Glutamatergic neuron (in vitro differentiated cells): ENCODE measurements at places on chromosomes 7 and 10. TPM values are rescaled to one million over a fixed set of nuclear protein-coding genes. Genes with fewer than 3 reads are reported as not detected.

RTKN2 gene
- 3.2 TPM for total RNA-seq

PNLIPRP1 gene
- total RNA-seq = not detected

HOXA4 gene
- total RNA-seq = not detected

ZNF282 gene
- total RNA-seq = 22.9 TPM

IFIT5 gene
- total RNA-seq = 5.1 TPM

DNA sequence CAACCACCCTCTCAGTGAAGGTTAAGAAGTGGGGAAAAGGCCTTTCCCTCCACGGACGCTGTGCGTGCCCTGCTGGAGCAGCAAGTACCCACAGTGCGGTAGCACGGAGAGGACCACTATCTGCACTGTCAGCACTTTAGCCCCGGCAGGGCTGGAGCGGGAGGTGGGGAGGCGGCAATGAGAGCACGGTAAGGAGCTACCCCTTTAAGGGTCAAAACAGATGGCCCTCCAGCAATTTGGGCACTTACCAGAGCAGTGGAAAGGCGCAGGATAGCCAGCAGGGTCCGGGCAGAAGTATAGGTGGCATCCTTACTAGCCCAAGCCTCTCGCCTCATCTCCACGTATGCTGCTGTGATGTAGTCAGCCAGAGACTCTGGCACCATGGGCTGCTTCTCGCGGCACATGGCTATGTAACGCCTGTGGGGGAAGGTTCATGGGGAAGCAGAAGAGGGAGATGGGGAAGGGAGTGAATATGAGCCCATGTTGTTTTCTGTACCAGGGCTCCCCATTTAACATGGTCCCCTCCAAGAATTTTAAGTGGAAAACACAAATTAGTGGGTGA, 5.2 kb downstream of the COPS6 start:
- DNase-seq = no peak

- DNase-seq = peak; percentile 45
Observed at GRCh38 chr10:78846760-78847159, 222.0 kb upstream of the ZMIZ1 start.

DNA sequence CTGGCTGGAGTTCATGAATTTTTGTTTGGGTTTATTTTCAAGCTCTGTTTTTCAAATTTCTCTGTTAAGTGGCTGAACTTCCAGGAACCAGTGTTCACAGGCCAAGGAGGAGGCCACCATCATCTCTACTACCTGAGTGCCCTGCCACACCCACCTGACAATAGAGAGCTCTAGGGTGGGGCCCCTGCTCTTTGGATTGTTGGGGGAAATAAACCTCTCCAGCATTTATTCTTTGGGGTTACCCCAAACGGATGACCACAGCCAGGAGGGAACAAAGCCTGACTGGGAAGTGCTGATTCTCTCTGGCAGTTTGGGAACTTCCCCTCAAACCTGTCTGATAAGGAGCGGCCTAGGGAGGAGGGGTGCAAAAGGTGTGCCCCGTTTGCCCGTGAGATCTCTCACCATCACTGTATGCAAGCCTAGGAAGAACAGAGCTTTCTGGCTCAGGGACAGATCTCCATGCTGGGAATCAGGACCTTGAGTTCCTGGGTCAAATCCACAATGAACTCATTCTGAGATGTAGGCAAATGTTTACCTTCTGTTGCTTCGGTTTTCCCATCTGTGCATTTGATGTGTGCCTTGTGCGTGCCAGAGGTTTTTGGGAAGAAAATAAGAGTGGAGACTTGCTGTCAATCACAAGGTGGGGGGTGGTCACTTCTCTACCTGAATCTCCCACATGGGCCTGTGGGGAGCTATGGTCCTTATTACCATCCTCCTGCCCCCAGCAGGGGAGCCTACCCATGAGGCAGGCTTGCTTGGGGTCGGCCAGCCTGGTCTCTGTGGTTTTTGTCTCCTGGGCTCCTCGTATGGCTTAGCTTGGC, 27.7 kb upstream of the PDCD4 start:
- no peak for DNase-seq

GRCh38 chr7:129635300-129636029, 23.9 kb downstream of the NRF1 start:
- DNase-seq = peak; percentile 63

DNA sequence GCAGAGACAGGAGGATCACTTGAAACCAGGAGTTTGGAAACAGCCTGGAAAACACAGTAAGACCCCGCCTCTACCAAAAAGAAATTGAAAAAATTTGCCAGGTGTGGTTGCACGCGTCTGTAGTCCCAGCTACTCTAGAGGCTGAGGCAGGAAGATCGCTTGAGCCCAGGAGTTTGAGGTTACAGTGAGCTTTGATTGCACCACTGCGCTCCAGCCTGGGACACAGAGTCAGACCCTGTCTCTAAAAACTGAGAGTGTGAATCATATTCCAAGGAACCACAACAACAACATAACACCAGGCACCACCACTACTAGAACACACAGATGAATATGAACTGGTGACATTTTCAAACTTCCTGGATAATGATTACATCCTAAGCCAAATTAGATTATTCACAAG, 324.2 kb downstream of the CALN1 start:
- DNase-seq = no peak

DNA sequence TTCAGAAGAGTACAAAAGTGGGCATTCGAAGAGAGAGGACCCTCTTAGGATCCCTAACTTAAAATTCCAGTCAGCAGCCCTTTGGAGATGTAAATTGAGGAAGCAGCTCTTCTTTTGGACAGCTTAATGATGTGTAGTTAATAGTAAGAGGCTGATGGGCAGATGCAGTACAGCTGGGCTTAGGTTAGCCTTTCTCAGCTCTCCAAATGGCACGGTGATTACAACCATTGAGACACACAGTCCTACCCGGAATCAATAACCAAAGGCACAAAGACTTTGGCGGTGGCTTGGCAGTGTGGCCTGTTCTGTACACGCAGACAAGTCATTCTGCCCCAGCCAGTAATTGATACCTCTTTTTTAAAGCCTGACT, 26.8 kb downstream of the GAD2 start:
- DNase-seq = peak; percentile 22

GRCh38 chr7:593324-594115, 73.9 kb upstream of the PDGFA start:
- no peak for DNase-seq

- no peak for DNase-seq
Observed at GRCh38 chr7:146405737-146406136, 289.1 kb downstream of the CNTNAP2 start.

DNA sequence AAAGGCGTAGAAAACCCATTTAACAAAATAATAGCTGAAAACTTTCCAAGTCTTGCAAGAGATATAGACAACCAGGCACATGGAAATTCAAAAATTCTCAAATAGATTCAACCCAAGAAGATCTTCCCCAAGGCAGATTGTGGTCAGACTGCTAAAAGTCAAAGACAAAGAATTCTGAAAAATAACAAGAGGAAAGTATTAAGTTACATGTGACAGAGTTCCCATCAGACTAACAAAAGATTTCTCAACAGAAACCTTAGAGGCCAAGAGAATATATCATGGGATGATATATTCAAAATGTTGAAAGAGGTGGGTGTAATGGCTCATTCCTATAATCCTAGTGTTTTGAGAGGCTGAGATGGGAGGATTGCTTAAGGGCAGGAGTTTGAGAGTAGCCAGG, 59.8 kb downstream of the TMEM178B start:
- DNase-seq = no peak
